ENCODE measurements at places on chromosomes 4 and X.

- DNase-seq, result no peak
Measured at GRCh38 chr4:156875704-156876103, 95.9 kb downstream of the PDGFC start.

- DNase-seq, result peak; percentile 12
Measured at GRCh38 chr4:102299354-102300107, 45.8 kb downstream of the SLC39A8 start.

GRCh38 chr4:16377887-16378286 lies 151.6 kb upstream of the TAPT1 start:
- no peak for DNase-seq

DNA sequence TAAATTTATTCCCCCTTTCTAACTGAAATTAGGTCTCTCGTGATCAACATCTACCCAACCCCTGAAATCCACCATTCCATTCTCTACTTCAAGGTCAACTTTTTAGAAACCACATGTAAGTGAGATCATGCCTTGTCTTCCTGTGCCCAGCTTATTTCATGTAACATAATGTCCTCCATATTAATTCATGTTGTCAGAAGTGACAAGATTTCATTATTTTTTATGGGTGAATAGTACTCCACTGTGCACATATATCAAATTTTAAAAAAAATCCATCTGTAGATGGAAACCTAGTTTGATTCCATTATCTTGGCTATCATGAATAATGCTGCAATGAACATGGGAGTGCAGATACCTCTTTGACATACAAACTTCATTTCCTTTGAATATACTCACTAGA lies 1.5 kb downstream of the PPID start:
- no peak for DNase-seq

DNA sequence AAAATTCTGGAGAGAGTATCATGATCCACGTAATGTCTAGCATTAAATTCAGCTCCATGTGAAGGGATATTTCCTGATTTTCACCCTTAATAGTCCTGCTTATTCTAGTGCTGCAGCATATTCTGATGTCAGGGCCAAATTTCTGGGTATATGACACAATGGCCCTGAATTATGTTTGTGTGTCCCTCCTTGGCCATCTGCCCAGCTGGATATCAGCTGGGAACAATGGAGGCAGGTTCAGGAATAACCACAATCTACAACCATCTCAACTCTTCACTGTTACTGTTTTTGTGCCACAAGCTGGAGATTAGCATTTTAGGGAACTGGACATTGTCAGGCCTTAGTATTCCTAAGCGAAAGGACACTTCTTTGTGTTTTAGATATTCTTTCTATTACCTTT lies 3.5 kb downstream of the GLRB start:
- DNase-seq, result no peak

DNA sequence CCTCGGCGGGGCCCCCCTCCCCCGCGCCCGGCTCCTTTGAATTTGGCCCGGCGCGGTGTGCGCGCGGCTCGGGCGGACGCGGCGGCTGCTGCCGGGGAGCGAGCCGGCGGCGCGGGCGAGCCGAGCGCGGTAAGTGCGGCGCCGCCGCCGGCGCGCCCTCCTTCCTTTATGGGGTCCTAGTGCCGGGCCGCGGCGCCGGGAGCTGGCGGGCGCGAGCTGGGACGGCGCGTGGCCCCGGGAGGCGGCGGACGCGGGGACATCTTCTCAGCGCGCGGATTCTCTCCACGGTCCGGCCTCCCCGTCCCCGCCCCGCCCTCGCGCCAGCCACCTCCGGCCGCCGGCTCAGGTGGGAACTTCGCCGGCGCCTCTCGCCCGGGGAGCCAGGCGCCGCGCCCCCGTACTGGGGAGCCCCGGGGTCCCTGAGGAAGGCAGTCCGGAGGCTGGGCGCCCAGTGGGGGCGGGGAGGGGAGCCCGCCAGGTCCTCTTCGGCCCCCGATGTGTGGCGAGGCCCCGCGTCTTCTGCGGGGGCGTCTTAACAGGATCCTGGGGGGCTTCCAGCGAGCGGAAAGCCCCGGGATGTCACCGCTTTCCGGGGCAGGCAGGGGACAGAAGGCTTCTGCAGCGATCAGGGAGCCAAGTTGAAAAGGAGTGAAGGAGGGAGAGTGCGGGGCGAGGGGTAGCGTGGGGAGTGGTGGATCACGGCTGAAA lies 98.4 kb upstream of the TENM3 start:
- no peak for DNase-seq

Data from CD4-positive, alpha-beta T cell treated with Interleukin-6 at 100 ng/mL for 8 hours (primary cell).